ENCODE measurements at places on chromosomes 4 and X. TPM values are rescaled to one million over a fixed set of nuclear protein-coding genes. Genes with fewer than 3 reads are reported as not detected.

Gene PNMA6F
- total RNA-seq: not detected

Gene MBNL3
- 4.2 TPM for total RNA-seq

Gene GRIA3
- total RNA-seq: 0.36 TPM

Gene ARX
- total RNA-seq: not detected

Gene VCX2
- not detected for total RNA-seq

Gene RNF175
- total RNA-seq: 8.0 TPM

Gene SHROOM2
- 27.3 TPM for total RNA-seq

Gene MTM1
- 10.1 TPM for total RNA-seq

Gene FGB
- total RNA-seq: not detected

Gene MAGEA10
- 0.60 TPM for total RNA-seq

Gene HTT
- total RNA-seq: 11.7 TPM

Gene ZDHHC15
- 0.88 TPM for total RNA-seq

Gene STATH
- total RNA-seq: not detected

Gene FMR1NB
- total RNA-seq: not detected

Gene SULT1B1
- total RNA-seq: not detected

Gene MAGEA9B
- not detected for total RNA-seq

Gene FOXR2
- 2.0 TPM for total RNA-seq

Gene NLGN4X
- under 0.01 TPM for total RNA-seq

Gene P2RY8
- total RNA-seq: 0.20 TPM

Gene SMARCA1
- 39.3 TPM for total RNA-seq

Gene TIGD2
- 6.8 TPM for total RNA-seq
